ENCODE measurements at places on chromosomes 11 and 22.

GRCh38 chr11:96111308-96111707, 187.4 kb upstream of the MTMR2 start:
- DNase-seq: no peak

GRCh38 chr11:102234779-102235439, 82.4 kb upstream of the BIRC3 start:
- no peak for DNase-seq

DNA sequence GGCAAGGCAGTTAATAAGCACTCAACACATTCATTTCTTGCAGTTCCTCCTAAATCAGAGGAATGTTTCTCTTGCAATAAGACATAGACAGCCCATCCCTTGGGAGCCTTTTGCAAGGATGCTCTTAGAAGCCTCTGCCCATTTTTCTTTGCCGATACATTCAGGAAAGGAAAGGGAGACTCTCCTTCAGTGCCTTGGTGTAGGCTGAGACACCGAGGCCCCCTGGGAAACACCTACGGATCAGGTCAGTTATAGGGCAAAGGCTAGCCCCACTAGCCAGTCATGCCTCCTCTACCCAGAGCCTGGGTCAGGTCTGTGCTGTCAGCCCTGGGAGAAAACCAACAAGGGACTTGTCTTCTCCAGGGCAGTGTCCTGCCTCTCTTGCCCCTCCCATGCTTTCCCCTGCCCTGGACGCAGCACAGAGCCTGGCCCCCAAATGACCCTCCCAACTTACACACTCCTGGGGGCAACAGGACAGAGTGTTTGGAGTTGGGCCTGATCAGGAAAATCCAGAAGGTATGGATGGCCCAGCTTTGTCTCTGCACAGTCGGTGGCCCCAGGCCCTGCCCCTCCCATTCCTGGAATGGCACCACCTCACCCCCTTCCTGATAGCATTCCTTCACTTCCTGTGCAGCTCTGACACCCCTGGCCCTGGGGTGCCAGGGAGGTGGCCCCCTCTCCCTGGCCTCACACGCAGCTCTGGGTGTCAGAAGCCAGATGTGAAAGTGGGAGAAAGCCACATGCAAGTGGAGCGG, 18.3 kb downstream of the ANKK1 start:
- DNase-seq: no peak

GRCh38 chr11:7582338-7582985, 68.7 kb downstream of the PPFIBP2 start:
- DNase-seq: no peak

DNA sequence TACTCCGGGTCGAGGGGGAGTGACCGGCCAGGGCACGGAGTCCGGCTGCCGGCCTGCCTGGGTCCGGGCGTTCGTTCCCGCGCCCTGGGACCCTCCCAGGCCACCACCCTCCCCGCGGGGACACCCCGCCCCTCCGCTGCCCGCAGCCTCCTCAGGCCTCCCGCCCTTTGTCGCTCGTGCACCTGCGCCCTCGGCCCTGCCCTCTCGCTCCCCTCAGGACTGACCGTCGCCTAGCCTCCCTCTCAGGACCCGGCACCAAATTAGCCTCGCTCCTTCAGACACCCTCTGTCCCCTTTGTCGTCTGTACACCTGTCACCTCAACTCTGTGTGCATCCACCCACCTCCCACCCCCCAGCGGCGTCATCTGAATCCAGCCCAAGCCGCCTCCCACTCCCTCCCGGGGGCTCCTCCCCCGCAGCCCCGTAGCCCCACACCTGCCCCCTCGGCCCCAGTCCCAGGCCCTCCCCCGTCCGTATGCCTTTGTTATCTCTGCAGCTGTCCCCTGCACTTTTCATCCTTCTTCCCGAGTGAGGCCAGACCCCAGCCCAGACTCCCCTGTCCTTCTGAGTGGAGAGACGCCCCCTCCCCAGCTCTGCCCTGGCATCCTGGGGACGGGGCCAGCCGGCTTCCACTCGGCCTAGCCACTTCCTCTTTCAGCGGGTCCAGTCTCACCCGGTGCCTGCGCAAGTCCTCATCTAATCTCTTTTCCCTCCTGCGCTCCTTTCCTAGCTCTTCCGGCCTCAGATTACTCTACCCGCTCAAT, 643 bp downstream of the TIGD3 start:
- no peak for DNase-seq
